ENCODE measurements at places on chromosomes 2 and 18. TPM values are rescaled to one million over a fixed set of nuclear protein-coding genes. Genes with fewer than 3 reads are reported as not detected.

The CNTNAP5 gene
- not detected for total RNA-seq

The CTIF gene
- total RNA-seq: 15.1 TPM

The OSBPL6 gene
- total RNA-seq: 6.8 TPM

The HOXD1 gene
- total RNA-seq: 0.17 TPM

The CXCR1 gene
- total RNA-seq: not detected

The DNAJC5G gene
- total RNA-seq: not detected

The ATL2 gene
- total RNA-seq: 54.7 TPM

The MYO5B gene
- 9.2 TPM for total RNA-seq

The REG3A gene
- not detected for total RNA-seq

The CD8A gene
- 0.32 TPM for total RNA-seq

The HJURP gene
- 59.1 TPM for total RNA-seq

The OSR1 gene
- 9.3 TPM for total RNA-seq

The MYOM1 gene
- total RNA-seq: 0.41 TPM

The TMEM182 gene
- total RNA-seq: 4.4 TPM

The TNFAIP6 gene
- total RNA-seq: 0.98 TPM

The IDH1 gene
- total RNA-seq: 73.0 TPM

The LAMA1 gene
- 0.07 TPM for total RNA-seq

The EML6 gene
- 1.0 TPM for total RNA-seq

The PAX3 gene
- total RNA-seq: not detected

The TEX51 gene
- total RNA-seq: not detected

The KRTCAP3 gene
- 0.62 TPM for total RNA-seq

The LRP1B gene
- not detected for total RNA-seq

The CCT4 gene
- total RNA-seq: 318 TPM

The SPEG gene
- total RNA-seq: 7.0 TPM

The ZNG1B gene
- 42.1 TPM for total RNA-seq

The SEH1L gene
- 26.1 TPM for total RNA-seq

The INHA gene
- total RNA-seq: 0.47 TPM

The FZD7 gene
- 5.6 TPM for total RNA-seq

The RNU2-63P gene
- total RNA-seq: not detected

The IL36RN gene
- 0.14 TPM for total RNA-seq

The COL4A3 gene
- total RNA-seq: 1.3 TPM

The UCN gene
- total RNA-seq: 0.61 TPM

The GAREM2 gene
- 8.5 TPM for total RNA-seq

The ACTR2 gene
- 183 TPM for total RNA-seq

The FIGN gene
- total RNA-seq: 2.7 TPM

The ANO7 gene
- total RNA-seq: 2.0 TPM

The TPO gene
- total RNA-seq: 0.14 TPM

The UGT1A7 gene
- 4.8 TPM for total RNA-seq

The RRM2 gene
- total RNA-seq: 262 TPM

The SLC35F5 gene
- 50.2 TPM for total RNA-seq

The NGEF gene
- 15.5 TPM for total RNA-seq

The BUB1 gene
- total RNA-seq: 49.0 TPM

The SMYD1 gene
- not detected for total RNA-seq

The PROKR1 gene
- not detected for total RNA-seq

The MARCO gene
- 0.05 TPM for total RNA-seq

The MEIS1 gene
- 2.2 TPM for total RNA-seq

The ARHGAP15 gene
- total RNA-seq: not detected

The VWA3B gene
- total RNA-seq: not detected

The COLEC11 gene
- 0.62 TPM for total RNA-seq

The PPP1R1C gene
- total RNA-seq: 0.86 TPM

The RESP18 gene
- not detected for total RNA-seq

The SLC16A14 gene
- total RNA-seq: 0.82 TPM

Measured in A549 treated with Hydrocortisone at 1 μM for 4 hours (cell line).